ENCODE measurements at places on chromosomes 1 and 21.

GRCh38 chr1:6237093-6237492, 1.3 kb upstream of the ICMT start:
- DNase-seq: no peak

- DNase-seq: no peak
Measured at GRCh38 chr1:60903591-60903990, 178.8 kb upstream of the NFIA start.

- DNase-seq: no peak
Measured at GRCh38 chr1:192669174-192669573, 33.2 kb downstream of the RGS13 start.

DNA sequence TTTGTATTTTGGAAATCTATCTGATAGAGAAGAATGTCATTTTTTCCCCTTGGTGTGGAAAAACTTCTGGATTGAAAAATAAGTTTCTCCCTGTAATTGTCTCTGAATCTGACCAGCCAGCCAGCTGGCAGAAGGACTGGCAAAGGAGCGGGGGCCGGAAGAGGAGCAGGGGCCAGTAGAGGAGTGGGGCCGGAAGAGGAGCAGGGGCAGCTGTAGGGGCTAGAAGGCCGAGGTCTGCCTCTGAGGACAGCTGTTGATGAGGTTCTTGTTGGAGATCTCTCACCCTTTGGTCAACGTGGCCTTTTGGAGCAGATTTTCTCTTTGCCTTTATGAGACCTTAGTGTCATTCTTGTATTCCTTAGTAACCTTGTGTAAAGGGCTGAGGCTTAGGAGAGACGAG, 121.8 kb downstream of the GALNT2 start:
- DNase-seq: no peak

DNA sequence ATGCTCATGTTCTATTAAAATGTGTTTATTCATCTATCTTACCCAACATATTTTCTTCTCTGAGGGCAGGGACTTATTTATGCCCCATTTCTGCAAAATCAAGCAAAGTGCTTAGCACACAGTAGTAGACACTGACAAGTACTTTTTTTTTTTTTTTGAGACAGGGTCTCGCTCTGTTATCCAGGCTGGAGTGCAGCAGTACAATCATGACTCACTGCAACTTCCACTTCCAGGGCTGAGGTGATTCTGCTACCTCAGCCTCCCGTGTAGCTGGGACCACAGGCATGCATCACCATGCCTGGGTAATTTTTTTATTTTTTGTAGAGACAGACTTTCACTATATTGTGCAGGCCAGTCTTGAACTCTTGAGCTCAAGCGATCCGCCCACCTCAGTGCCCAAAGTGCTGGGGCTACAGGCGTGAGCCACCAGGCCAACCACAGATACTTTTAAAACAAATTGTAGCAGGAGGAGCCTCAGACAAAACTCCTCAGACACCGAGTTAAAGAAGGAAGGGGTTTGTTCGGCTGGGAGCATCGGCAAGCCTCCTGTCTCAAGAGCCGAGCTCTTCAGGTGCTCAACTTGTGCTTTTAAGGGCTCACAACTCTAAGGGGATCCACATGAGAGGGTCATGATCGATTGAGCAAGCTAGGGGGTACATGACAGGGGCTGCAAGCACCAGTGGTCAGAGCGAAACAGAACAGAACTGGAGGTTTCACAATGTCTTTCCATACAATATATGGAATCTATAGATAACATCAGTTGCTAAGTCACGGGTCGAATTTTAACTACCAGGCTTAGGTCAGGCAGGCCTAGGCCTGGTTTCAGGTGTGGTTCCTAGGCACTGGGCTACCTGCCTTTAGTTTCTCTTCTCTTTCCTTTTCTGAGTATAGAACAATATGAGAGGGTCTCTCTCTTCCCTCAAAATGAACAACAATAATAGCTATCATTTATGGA, 5.7 kb upstream of the TMEM167B start:
- no peak for DNase-seq

GRCh38 chr1:194339471-194339870, 1153.1 kb upstream of the B3GALT2 start:
- no peak for DNase-seq

GRCh38 chr1:114446198-114446597, 64.8 kb downstream of the TRIM33 start:
- DNase-seq: no peak

- DNase-seq: no peak
Measured at GRCh38 chr1:117573386-117574023, 32.3 kb upstream of the TENT5C start.

DNA sequence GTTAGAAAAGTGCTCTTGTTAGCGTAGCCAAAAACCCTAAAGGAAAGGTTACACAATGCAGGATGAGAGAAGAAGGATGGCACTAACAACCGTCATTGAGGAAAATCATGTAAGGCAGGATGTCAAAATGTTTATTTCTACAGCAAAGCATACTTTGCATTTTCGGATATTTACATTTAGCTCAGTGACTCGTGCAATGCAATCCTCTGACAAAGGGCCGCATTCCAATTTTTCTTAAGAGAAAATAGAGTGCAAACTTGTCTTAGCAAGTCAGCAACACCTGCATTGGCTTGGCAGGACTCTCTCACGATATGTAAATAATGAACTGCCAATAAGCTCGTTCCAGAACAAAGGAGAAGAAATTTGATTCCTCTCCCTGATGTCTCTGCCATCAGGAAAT, 33.3 kb downstream of the TIAM1 start:
- no peak for DNase-seq

DNA sequence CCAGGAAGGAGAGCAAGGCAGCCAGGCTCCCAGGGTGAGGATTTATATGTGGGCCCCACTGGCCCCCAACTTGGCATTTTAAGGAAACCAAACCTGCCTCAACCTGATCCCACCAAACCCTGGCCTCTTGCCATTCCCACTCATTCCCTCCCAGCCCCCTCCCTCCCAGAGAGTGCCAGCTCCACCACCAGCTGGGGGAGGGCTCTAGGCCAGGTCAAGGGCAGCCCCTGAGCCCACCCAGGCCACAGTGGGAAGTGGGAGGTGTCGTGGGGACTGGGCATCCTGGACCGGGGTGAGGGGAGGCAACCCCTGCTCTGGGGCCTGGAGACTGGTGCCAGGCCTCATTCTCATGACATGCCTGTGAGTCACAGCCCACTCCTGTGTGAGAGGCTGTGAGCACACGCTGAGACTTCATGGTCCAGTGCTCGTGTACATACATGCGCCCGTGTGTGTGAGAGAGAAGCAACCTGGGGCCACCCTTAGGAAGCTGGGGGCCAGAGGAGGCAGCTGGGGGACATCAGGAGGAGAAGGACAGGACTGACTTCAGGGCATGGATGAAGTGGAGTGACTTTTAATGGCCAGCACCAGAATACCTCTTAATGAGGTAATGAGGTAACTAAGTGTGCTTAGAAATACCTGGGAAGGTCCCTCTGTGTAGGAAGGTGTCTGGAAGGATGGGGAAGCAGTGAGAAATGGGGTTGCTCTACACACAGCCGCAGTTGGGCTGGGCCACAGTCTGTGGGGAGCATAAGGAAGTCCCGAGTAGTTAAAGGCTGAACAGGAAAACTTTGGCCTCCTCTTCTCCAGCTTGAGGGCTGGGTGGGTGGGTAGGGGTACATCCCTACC, at the start of gene S100A2:
TSS of gene S100A2 (minus strand) at position 316 of the 846 bp plus-strand sequence. CDS start 1,967 bp downstream, outside the sequence.
- peak; percentile 51 for DNase-seq

GRCh38 chr21:35254765-35255138, 205.7 kb upstream of the RUNX1 start:
- DNase-seq: no peak

DNA sequence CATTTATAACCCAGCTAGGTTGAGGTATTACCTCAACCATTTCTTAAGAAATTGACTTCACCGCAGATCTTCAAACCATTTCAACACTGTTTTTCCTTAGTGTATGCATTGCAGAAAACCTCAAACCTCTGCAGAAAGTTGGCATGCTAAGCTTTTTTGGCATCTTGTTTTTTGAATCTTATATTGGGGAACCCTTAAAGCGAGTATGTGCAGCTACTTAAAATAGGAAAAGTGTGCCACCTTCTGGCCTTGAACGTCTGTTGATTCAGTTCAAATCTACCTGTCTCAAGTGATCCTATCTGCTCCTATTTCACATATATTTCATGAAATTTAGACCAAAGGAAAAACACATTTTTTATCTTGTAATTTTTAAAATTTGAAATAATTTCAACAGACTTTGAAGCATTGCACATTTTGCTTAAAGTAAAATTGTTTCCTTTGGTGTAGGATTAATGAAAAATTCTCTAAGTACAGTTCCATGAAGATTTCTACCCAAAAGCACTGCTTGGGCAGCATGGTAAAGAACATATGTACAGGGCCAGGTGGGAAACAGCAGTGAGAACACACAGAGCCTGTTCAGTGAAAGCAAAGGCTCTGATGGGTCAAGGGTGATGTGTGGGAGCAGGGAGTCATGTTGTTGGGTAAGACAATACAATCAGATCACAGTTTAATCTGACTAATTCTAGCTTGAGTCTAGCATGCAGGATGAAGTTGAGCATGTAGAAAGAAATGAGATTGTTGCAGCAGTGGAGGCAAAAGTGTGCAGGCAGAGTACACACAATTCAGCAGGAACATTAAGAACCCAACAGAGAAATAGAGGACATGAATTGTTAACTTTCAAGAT, 17.2 kb downstream of the HENMT1 start:
- DNase-seq: peak; percentile 35

- DNase-seq: peak; percentile 28
Measured at GRCh38 chr21:45209685-45210284, 77.9 kb downstream of the POFUT2 start.

GRCh38 chr1:226761322-226761721, 22.2 kb upstream of the ITPKB start:
- DNase-seq: no peak

GRCh38 chr1:180609643-180610555, 21.9 kb upstream of the XPR1 start:
- no peak for DNase-seq

- DNase-seq: no peak
Measured at GRCh38 chr21:27565364-27565763, 598.5 kb upstream of the ADAMTS5 start.

- no peak for DNase-seq
Measured at GRCh38 chr1:8682573-8682972, 134.9 kb downstream of the RERE start.

DNA sequence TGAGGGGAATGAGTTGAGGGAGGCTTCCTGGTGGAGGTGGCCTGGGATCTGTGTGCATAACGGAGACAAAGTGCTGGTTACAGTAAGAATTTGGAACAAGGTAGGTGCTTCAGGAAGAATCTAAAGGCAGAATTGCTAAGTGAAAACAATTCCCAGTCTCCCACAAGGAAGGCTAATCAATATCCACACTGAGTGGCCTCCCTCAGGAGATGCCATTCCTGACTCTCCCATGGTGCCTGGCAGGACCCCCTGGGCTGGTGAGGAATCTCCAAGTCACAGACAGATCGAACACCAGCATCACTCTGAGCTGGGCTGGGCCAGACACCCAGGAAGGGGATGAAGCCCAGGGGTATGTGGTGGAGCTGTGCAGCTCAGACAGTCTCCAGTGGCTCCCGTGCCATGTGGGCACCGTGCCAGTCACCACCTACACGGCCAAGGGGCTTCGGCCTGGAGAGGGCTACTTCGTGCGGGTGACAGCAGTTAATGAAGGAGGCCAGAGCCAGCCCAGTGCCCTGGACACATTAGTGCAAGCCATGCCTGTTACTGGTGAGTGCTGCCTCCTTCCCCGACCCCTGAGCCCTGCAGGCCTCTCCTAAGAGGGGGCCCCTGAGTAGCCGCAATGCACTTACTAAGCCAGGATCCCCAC, 30.7 kb downstream of the IGFN1 start:
- no peak for DNase-seq

DNA sequence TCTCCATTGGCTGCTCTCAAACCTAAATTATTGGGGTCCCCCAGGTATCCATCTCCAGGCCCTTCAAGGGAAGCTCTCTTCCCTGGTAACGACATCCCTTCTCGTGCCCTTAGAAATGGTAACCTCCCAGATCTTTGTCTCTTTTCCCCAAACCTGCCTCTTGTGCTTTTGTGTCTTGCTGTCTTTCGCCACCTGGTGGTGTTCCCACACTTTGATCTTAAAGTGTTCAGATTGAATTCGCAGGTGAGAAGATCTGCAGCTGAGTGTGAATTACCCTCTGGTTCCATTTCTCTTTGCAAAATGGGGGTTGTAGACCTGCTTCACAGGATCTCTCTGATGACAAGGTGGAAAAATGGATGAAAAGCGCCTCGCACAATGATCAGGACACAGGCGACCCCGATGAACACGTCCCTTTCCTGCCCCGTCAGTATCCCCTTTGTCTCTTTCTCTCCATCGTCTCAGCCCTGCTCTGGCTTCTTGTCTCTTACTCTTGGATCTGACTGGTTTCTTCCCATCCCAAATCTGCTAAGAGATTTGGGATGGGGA, 53.1 kb downstream of the DOP1B start:
- DNase-seq: no peak

- DNase-seq: no peak
Measured at GRCh38 chr1:67044631-67045270, 9.2 kb downstream of the SLC35D1 start.

- DNase-seq: no peak
Measured at GRCh38 chr1:175034775-175035174, 11.6 kb upstream of the MRPS14 start.

DNA sequence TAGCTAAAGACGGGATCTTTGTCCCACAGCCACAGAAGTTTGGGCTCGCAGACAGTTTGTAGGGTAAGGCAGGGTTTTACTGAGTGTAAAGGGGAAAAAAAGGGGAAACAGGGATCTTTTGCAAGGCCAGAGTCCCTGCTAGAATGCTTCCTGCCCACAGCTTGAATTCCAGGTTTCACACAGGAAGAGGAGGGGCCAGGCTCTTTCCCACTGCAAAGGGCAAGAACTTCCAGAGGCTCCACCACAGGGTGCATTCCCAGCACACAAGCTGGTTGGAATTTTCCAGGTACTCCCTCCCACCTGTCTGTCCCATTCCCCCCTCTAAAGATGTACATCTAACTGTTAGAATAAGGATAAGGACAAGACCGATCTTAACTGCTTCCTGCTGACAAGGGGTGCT, 1126.9 kb downstream of the KCNT2 start:
- DNase-seq: no peak

DNA sequence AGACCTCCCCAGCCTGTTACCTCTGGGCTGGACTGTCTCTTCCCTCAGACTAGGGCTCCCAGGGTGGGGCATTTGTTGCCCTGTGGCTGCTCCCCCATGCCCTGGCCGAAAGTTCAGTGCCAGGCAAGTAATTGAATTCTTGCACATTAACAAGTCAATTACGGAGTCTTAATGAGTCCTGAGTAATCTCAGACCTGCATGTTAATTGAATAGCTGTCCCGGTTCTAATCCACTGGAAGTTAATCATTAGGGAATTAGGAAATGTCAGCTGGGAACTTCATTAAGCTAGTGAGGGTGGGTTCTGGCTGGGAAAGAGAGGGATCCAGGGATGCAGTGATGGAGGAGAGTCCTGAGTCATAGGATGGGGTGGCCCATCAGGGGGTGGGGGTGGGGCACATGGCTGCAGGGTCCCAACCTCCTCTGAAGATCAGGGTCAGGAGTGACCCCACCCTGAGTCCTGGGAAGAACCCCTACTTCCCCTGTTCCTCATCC, 47.1 kb upstream of the CSF3R start:
- no peak for DNase-seq
